SIG-M5 (cell line): ENCODE measurements at places on chromosomes 11 and 22.

- DNase-seq = no peak
These were observed 42.1 kb upstream of the SEZ6L start for GRCh38 chr22:26127126-26127525.

DNA sequence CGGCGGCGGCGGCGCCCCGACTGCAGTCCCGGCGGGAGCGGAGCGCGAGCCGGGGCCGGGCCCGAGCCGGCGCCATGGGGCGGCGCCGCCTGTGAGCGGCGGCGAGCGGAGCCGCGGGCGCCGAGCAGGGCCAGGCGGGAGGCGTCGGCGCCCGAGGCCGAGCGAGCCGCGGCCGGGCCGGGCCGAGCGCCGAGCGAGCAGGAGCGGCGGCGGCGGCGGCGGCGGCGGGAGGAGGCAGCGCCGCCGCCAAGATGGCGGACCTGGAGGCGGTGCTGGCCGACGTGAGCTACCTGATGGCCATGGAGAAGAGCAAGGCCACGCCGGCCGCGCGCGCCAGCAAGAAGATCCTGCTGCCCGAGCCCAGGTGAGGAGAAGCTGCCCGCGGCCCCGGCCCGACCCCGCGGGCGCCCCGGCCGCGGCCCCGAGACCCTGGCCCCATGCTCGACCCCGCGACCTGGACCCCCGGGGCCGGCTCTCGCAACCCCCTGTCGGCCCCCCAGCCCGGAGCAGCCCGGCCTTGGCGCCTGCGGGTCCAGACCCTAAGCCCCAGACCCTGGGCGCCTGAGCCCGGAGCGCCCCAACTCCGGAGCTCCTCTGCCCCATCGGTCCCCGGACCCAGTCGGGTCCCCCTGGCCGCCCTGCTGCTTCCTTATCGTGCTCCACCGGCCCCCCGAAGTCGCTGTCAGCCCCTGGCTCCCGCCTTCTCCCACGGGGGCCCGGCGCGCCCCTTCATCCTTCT lies at the start of gene GRK2:
Gene GRK2 (plus strand): TSS at position 25 of the 739 bp plus-strand sequence. CDS start 227 bp downstream, at position 252.
- DNase-seq = no peak

DNA sequence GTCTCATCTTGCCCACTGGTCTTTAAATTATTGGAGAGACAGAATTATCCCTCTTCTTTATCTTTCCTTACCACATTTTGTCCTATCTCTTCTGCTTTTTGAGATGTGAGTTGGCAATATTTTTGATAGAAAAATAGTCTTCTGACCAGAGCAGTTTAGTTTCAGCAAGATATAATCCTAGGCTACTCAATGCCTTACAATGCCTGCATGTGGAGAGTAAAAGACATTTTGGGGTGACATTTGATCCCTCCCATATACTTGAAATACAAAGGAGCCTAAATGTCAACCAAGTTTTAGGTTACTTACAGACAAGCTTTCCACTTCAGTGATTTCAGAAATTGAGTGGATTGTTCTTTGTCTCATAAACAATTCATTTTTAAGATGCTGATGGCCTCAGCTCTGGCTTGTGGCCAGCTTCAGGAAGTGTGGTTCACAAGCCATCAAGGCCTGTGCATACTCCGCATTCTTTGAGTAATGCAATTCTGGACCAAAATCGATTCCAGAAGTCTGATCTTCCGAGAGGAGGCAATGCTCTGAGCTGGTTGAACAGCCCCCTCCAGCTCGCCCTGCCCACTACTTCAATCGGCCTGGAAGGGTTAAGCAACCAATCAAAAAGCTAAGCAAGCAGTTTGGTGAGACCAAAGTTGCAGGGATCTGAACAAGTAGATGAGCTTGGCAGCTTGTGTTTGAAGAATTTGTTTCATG lies 274.4 kb downstream of the BLID start:
- no peak for DNase-seq

GRCh38 chr11:35359321-35360054 lies 59.9 kb downstream of the SLC1A2 start:
- DNase-seq = no peak

- DNase-seq = no peak
These were observed 89.9 kb upstream of the AMOTL1 start for GRCh38 chr11:94678236-94678635.

DNA sequence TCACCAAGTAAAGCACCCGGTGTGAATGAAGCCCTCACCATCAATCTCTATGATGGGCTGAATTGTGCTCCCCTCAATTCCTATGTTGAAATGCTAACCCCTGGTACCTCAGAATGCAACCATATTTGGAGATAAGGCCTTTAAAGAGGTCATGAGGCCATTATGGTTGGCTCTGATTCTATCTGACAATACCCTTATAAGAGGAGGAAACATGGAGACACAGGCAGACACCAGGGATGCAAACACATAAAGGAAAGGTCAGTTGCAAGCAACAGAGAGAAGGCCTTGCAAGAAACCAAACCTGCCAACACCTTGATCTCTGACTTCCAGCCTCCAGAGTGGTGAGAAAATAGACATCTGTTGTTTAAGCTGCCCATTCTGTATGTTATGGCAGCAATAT lies 13.3 kb upstream of the ZNF280A start:
- no peak for DNase-seq

DNA sequence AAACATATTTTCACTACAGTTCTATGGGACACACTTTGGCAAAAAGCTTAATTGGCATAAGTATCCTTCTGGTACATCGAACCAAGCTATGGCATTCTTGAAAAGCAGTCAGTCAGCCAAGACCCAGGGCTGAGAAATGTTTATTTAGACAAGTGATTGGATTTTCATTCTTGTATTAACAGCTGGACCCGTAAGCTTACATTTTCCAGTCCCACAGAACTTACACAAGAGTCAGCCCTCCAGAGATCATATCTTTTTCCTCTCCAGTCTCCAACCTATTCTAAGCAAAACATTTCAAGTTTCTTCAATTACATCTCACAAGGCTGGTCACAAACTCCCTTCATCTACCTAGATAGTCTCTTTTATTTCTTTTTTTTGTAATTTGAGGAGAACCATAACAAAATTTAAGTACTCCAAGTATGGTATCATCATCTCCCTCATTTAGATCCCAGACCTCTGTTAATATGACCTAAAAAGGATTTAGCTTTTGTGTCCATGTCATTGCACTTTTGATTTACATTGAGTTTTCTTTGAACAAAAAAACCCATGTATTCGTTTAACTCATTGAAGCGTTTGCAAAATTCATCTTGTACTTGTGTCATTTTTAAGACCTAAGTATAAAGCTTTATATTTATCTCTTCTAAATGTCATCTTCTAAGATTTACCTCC lies 67.9 kb upstream of the GRK3 start:
- no peak for DNase-seq

GRCh38 chr11:65730461-65730860 lies 9.9 kb upstream of the RNASEH2C start:
- DNase-seq = no peak

- no peak for DNase-seq
These were observed 202.4 kb upstream of the PDGFD start for GRCh38 chr11:104366321-104366734.

DNA sequence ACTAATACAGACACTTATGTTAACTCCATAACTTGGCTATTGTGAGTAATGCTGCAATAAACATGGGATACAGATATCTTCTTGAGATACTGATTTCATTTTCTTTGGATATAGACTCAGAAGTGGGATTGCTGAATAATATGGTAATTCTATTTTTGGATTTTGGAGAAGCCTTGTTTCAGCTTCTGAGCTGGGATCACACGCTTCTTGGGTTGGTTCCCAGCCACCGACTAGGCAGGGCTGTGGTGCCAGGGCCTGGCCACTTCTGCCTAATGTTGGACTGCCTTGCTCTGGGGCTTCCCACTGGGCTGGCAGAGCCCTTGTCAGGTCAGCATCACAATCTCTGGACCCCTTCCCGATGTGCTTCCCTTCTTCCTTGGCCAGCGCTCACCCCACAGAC lies 14.0 kb upstream of the MCHR1 start:
- no peak for DNase-seq

- DNase-seq = no peak
These were observed 149.0 kb downstream of the PKNOX2 start for GRCh38 chr11:125313271-125314219.

GRCh38 chr11:96284917-96285316 lies 58.1 kb downstream of the MAML2 start:
- DNase-seq = no peak

DNA sequence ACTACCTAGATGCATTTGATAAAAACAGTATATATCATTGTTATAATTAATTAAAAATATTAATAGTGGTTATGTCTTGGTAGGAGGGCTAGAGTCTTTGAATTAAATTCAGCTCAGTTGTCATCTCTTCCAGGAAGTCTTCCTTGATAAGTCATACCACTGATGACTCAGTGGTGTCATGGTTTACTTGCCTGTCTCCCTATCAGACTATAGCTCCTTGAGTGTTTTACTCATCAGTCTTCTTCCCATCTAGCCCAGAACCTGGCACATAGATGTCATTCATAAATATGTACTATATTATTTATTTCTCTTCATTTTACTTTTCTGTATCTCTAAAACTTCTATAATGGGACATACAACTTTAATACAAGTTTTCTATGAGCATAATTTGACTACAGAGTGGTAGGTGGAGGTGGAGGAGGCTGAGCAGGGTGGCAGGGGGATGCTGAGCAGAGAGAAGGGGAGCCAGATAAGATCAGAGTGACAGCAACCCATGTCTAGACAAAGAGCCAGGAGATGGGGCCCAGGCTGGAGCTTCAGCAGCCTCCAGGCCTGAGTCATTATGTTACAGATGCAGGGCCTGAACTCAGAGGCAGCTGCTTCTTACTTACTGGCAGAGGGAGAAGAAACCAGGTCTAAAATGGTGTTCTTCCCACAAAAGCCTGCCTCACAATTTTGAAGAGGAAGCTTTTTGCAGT lies 82.3 kb upstream of the PHOX2A start:
- DNase-seq = no peak
